ENCODE measurements at places on chromosomes 6 and 20.

DNA sequence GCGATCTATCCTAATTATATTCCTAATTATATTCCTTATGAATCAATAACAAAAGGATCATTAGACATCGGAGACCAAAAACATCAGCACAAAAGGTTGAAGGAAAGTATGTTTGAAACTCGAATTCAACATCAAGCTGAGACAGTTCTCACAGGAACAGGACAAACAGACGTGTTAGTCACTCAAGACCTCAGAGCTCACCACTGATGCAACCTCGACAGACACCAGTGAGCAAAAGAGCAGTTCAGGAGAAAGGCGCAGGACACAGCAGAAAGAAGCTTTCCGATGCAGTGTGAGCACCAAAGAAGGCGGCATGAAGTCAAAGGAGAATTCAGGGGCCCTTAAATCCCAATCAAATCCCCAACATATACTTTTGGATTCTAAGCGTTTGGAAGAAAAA, 6.3 kb upstream of the RAMACL start:
- DNase-seq = no peak

- DNase-seq = no peak
Measured at GRCh38 chr6:161300823-161301222, 27.0 kb upstream of the AGPAT4 start.

DNA sequence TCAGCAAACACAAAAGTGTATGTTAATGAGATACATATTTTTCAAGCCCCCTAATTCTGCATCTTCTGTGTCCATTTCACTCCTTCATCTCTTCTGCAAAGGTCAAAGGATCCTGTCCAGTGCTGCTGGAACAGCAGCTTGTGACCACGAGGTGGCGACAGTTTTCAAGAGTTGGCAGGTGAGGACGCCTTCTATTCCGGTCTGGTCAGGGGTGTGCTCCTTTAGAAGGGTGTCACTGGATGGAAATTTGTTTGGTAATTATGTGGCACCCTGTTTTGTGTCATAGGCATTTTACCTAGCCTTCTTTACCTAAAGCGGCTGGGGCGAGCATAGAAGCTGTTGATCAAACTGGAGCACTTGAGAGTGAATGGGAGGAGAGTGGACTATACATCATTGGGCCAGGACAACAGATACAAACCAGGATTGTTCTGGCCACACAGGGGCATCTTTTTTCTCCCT, 32.9 kb upstream of the ERVFRD-1 start:
- DNase-seq = peak; percentile 50

DNA sequence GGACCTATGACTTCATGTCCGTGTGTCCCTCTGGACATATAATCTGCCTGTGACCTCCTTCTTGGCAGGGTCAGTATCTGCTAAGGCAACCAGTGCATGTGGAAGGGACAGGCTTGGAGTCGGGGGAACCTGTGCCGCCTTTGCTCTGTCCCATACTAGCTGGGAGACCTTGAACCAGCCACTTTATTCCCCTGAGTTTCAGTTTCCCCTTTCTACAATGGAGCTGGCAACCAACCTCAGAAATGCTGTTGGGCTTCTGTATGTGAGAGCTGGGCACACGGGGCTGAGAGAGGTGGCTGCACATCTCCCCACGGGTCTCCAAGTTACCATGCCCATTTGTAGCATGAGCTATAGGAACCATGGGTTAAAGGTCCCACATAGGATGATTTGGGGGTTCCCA, 53.8 kb downstream of the CD40 start:
- DNase-seq = no peak

GRCh38 chr20:42461291-42461690, 728.4 kb downstream of the PTPRT start:
- DNase-seq = no peak

- no peak for DNase-seq
Measured at GRCh38 chr20:2252419-2252997, 43.3 kb upstream of the TGM3 start.

DNA sequence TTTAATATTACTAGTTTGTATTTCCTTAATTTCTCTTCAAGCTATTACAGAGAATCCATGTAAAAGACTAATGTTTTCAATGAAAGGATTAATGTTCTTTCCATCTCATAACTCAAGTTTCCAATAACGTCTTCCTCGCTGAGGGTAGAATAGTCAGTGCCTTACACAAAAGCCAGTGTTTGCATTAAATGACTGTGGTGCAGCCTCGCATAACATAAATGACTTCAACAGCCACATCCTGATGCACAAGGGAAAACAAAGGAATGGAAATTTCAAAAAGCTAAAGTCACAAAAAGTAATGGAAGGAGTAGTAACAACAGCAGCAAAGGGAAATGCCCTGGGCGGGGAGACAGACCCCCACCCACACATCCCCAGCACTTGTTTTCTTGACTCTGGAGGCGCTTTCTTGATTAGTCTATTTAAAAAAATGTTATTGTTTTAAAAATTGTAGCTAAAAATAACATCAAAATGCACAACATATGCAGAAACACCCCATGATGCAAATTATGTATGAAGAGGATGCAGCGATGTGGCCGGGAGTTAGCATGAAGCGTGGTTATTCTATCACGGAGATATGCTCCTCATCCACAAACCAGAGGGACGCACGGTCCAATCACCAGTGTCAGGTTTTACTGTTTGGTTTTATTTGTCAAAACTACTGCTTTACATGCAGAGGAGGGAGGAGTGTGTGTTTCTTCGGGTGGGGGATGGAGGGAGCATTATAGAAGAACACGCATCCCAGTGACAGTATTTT, 228.6 kb downstream of the GMPR start:
- no peak for DNase-seq

- DNase-seq = no peak
Measured at GRCh38 chr6:12544821-12545565, 171.6 kb upstream of the PHACTR1 start.

GRCh38 chr20:13131688-13132087, 89.4 kb upstream of the ISM1 start:
- no peak for DNase-seq

DNA sequence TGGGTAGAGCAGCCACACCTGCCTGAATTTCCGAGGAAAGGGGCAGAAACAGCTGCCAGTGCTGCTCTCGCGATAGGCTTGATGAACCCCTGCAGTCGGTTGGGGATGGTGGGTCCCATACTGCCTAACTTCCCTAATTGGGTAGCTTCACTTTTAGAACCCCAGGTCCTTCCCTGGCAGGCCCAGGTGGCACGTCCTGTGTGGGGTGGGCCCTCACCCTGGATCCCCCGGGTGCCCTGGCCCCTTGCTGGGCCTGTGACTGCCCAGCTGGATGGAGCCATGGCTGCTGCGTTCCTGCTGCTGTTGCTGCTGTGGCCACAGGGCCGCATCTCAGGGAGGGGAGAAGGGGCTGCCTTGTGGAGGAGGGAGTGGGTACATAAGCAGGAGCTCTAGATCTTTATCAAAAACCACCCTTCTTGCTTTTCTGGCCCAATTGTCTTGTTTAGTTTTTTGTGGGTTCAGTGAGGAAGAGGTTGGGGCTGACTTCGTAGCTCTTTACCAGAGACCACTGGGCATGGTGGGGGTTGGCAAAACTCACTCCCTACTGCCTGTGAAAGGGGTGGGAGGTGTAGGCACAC, 19.2 kb downstream of the TREML4 start:
- no peak for DNase-seq

GRCh38 chr6:128696691-128697689, 176.6 kb upstream of the PTPRK start:
- no peak for DNase-seq

DNA sequence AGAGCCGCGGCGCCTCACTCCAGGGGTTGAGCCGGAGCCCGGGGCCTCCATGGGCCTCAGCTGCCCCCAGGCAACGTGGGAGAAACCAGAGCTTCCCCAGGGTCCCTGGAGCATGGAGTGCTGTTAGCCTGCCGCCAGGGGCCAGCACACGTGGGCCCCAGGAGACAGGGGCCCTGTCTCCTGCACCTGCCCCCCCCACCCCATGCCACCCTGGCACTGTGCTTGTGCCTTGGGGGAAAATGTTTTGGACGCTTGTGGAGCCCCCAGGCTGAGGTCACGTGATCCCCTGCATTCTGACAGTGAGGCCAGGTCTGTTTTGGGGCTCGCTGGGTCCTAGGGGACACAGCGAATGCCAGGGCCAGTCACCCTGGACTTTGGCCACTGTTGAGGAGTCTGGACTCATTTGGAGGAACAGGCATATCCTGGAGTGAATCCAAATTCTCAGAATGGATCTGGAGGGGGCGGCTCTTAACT, 30.2 kb upstream of the MPC1 start:
- no peak for DNase-seq

GRCh38 chr6:119757467-119757866, 407.9 kb upstream of the MAN1A1 start:
- DNase-seq = no peak

DNA sequence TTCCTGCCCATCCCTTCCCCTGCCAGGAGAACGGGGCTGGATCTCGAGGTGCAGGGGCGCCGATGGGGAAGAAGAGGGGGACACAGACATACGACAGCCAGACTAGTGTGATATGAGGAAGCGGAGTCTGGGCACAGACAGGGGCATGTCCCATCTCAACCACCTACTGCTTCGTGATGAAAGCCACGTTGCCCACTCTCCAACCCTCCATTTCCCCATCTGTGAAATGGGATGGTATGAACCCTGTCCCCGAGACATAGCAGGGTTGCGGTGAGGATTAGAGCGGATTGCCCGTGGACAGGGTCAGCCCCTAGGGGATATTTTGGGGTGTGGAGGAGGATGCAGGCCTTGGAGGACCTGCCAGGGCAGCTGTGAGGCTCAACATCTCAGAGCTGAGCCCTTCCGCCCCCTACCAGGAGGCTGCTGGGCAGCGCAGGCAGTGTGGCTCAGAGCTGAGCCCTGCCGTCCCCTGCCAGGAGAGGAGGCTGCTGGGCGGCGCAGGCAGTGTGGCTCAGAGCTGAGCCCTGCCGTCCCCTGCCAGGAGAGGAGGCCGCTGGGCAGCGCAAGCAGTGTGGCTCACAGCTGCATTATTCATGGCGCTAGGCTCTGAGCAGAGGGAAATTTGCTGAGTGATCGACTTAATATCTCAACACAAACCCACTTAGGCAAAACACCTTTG, 71.7 kb downstream of the GRM4 start:
- no peak for DNase-seq

DNA sequence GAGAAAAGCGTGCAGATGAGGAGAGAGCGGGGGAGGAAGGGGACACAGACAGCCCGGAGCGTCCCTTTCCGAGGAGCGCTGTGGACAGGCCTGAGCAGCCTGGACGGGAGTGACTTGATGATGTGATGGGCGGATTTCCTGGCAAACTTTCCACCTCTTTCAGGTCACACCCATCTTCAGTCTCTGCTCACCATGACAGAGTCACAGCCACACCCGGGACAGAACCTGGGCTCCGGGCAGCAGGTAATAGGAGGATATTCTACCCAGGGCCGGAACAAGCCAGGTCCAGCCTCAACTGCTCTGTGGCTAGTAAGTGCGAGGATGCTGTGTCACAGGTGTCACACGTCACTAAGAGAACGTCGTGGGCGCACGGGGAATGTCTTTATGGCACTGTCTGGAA, 84.3 kb downstream of the THBS2 start:
- DNase-seq = no peak

GRCh38 chr6:52186075-52186474, at the start of gene IL17A:
IL17A (plus strand) TSS chr6:52186375; CDS start chr6:52186432, 57 bp downstream.
- DNase-seq = no peak

DNA sequence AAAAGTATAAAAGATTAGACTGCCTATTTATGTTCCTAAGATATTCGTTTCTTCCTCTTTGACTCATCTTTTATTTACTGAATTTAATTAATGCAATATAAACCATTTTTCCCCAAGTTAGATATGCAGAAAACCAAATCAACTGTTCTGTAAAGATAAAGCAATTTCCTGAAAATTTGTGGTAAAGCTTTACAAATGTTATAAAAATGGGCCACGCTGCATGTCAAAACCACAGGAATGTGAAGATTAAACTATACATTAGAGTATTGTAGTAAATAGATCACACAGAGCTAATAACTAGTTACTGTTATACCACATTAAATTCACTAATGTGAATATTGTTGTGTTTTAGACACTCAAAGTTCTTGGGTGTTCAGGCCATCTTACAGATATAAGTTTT, 83.4 kb downstream of the OPN5 start:
- no peak for DNase-seq

DNA sequence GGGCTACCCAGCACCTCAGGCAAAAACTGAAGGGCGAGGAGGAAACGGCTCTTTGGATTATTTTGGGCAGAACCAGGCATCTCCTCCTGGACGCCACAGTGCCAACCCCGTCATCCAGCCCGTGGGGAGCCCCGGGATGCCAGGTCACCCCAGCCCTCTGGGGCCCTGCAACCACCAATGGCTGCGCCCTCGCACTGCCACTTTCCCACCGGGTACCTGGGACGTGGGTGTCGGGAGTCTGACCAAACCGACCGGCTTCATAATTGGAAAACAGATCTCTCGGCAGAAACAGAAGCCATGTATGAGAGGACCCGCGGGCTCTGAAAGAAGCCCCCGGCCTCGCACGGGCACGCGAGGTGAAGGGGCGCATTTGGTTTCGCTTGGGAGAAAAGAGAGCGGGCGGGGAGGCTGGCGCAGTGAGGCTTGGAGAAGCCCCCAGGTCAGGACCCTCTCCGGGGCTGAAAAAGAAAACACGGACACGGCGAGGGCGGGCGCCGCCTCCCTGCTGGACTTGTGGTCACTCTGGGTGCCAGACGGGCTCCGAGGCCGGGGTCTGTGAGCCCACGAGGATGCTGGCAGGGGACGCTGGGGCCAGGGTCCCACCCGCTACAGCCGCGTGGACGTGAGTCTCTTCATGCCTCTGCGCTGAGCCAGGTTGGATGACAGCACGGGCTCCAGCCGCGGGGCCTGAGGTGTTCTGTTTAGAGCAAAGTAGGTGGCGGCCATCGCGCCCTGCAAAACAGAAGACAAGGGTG, 29.6 kb upstream of the MPC1 start:
- DNase-seq = no peak

GRCh38 chr6:6689400-6690143, 101.1 kb downstream of the LY86 start:
- DNase-seq = no peak

DNA sequence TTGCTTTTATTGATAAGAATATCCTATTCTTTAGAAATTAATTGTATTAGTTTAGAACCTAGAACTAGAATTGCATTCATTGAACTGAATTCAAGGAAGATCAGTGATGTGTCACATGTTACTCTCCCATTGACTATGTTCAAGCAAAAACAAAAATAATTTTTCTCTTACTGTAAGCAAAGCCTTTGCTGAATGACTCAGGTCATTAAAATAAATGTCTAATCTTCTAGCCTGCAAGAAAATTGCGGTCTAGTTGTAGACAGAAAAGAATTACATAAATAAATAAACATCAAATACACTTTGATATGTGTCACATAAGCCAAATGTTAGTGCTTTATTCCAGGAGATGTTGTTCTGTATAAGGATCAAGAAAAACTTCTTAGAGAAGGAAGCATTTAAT, 387.9 kb downstream of the ADGRB3 start:
- no peak for DNase-seq

GRCh38 chr6:136117081-136117480, 133.0 kb downstream of the MTFR2 start:
- no peak for DNase-seq

- DNase-seq = no peak
Measured at GRCh38 chr6:122014961-122015360, 384.5 kb upstream of the HSF2 start.

All from effector memory CD4-positive, alpha-beta T cell (primary cell).